ENCODE measurements at places on chromosomes 3 and 15. TPM values are rescaled to one million over a fixed set of nuclear protein-coding genes. Genes with fewer than 3 reads are reported as not detected.

DNA sequence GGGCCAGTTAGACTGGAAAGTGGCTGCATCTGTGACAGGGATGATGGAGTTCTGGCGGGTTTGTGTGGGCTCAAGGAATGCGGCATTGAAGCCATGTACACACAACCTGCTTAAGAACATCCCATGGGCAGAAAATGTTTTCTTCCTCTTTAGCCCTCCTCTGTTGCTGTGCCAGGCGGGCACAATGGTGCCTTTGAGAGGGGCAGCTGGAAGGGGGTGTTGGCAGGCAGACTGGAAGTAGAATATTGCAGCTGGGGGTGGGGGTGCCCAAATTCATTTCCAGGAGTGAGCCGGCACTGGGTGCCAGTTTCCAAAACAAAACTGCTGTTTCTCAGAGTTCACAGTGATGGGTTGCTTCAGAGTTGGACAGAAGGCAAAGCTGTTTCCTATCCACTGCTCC lies 91.8 kb upstream of the ETV5 start:
- no peak for DNase-seq

GRCh38 chr3:56303487-56303886 lies 164.8 kb downstream of the ERC2 start:
- DNase-seq = no peak

Gene DUOXA2
- not detected for total RNA-seq

- DNase-seq = no peak
Observed at GRCh38 chr15:65712415-65712814, 79.7 kb downstream of the DENND4A start.

DNA sequence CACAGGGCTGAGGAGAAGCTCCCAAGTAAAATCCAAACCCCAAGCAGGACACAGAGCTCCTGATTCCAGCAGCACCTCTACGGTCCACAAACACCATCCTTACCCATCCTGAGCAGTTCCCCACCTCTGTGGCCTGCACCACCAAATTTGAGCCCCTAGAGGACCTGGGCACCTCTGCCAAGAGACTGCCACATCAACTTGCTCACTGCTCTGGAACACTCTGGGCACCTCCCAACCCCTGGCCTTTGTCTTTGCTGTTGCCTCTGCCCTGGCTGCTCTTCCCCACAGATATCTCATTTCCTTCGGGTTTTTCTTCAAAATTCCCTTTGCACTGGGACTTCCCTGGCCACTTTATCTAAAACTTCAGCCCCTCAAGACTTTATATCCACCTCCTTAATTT lies 5.8 kb downstream of the RLBP1 start:
- DNase-seq = no peak

- no peak for DNase-seq
Observed at GRCh38 chr15:62933386-62933785, 109.2 kb upstream of the TPM1 start.

Measured in Panc1 (cell line).